CD4-positive, alpha-beta T cell treated with Interleukin-1 beta for 1 hour (primary cell): ENCODE measurements at places on chromosomes 4 and X.

- DNase-seq = no peak
These were observed 98.3 kb upstream of the CXXC4 start for GRCh38 chr4:104593019-104593418.

- DNase-seq = no peak
These were observed 103.4 kb downstream of the QRFPR start for GRCh38 chr4:121277194-121278105.

- DNase-seq = no peak
These were observed 22.8 kb downstream of the NDST4 start for GRCh38 chr4:115090483-115091075.

DNA sequence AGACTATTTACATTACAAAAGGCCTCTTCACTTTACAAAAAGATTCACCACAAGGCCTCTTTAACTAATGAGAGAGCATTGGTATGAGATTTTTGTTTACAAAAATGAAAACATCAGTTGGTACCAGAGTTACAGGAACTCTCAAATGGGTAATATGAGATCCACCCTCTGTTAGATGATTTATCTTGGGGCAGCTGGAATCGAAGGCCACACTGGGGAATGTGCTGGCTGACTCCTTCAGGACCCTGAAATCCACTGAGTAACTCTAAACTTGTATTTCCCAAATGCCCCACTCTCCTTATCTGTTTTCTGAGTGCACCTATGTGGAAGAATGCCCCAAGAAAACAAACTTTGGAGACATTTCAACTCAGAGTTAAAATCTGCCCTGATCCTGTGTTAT, 232.9 kb upstream of the F9 start:
- DNase-seq = no peak

- no peak for DNase-seq
These were observed 29.6 kb downstream of the PDK3 start for GRCh38 chrX:24494647-24495075.

DNA sequence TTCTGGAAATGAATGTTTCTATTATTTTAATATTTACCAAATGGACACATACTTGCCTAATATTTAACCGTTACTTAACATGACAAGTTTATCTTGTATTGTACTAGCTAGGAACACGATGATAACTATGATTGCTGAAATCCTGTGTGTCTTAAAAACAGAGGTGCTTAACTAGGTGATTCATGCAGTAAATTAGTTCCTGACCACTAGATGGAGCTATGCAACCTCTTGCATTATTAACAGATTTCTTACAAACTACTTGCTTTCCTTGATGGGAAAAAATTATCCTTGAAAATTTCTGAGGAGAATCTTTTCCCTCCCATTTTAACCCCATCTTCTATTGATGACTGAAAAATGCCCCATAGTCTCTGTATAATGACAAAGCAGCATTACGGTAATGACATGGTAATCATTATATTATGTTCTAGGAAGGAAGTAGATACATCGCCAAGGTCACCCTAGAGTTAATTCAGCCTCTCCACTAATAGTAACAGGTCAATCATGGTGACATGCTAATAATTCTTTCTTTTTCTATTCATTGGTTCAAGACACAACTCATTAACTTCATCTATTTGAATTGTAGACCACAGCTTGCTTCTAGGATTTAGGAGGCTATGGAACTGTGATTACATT, 844.2 kb downstream of the RAPGEF2 start:
- no peak for DNase-seq

- DNase-seq = no peak
These were observed 207.8 kb downstream of the FAT4 start for GRCh38 chr4:125522588-125522987.

DNA sequence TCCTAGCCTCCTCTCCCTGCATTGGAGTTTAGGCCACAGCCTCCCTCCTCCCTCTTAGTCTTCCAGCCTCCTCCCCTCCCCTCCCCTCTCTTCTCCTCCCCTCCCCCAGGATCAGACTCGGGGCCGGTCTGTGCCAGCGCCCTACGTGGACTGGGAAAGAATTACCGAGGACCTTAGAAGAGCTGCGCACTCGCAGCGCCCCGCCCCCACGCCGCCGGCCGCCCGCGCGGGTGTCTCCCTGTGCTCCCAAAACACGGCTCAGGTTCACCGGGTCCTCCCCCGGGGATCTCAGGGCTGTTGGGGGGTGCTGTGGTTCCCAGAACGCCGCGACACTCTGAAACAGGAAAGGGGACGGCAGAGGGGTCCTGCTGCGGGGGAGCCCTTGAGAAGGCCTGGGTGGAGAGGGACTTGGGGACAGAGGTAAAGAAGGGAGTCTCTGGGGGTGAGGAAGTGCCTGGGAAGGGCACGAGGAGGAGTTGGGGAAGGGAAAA, 122.3 kb upstream of the TBL1X start:
- DNase-seq = peak; percentile 80

GRCh38 chr4:52234561-52235440, 183.7 kb downstream of the SPATA18 start:
- DNase-seq = no peak

GRCh38 chr4:138645289-138645688, 370.3 kb upstream of the NOCT start:
- no peak for DNase-seq

DNA sequence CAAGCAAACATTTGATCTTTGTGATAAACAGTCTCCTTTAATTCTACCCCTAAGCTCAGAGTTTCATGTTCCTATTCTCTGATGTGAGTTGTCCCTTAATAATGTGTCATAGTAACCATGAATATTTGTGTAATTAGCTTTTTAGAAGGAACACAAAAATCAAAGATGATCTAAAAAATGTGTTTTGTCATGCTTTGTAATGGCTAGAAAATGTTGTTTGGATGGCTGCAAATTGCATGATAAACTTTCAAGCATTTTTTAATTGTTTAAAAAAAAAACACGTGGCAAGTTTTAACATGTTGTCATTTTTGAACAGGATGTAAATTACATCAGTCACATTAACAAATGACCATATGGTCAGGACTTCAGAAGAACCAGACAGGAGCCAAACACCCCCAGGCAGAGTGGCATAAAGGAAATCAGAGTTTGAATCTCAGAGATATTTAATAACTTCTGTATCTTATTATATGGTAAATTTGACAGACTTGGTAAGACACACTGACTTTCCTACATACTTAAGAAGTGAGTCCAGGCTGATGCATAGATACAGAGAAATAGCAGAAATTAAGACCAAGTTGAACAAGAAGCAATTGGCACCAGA, 223.9 kb upstream of the VEGFC start:
- no peak for DNase-seq

DNA sequence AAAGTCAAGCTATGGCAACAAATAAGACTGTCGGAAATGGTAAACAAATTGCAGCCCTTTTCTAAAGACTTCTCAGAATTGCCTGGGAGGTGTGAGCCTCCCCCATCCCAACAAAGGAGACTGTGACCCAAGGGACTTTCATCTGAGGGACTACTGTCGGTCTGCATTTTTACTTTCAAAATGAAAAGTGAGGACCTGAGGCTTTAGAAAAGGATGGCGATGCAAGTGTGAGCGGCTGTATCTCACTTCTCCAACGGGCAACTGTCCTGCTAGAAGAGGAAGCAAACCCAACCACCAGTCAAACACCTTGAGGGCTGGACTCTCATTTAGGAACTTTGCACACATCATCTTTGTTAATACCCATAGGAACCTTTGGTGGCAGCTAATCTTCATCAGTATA, 62.6 kb upstream of the CLNK start:
- no peak for DNase-seq

DNA sequence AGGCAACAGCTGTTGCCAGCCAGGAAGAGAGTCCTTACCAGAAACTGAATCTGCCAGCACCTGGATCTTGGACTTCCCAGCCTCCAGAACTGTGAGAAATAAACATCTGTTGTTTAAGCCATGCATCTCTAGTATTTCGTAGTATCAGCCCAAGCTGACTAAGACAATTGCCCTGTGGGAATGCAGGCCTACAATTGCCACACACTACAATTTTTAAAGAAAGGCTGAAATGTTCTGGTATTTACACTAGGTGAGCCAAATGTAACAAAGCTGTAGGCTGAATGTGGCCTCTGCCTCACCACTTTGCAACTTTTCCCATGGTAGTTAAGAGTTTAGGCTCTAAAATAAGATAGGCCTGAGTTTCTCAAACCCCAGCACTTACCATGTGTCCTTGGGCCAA, 59.1 kb downstream of the SPATA18 start:
- DNase-seq = no peak

GRCh38 chrX:132689612-132690563, 201.1 kb upstream of the MBNL3 start:
- DNase-seq = no peak

GRCh38 chr4:103402198-103402597, 204.1 kb upstream of the CENPE start:
- no peak for DNase-seq

DNA sequence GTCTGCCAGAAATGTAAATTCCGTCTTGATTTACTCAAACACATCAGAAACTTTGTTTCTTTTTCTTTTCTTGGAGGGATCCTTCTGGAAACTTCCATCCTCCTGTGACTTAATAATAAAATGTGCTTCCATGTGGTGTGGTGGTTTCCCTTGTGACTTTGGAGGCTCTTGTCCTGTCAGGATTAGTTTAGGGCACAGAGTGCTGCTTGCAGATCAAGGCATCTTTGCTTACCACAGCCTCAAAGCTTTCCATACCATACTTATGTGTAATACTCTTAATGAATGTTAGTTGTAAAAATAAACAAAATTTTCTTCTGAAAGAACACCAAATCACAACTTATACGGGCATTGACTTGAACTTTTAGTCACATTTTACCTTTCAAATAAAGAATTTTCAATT, 27.4 kb downstream of the GBA3 start:
- no peak for DNase-seq

- DNase-seq = no peak
These were observed 43.4 kb downstream of the SHROOM2 start for GRCh38 chrX:9829308-9830267.

DNA sequence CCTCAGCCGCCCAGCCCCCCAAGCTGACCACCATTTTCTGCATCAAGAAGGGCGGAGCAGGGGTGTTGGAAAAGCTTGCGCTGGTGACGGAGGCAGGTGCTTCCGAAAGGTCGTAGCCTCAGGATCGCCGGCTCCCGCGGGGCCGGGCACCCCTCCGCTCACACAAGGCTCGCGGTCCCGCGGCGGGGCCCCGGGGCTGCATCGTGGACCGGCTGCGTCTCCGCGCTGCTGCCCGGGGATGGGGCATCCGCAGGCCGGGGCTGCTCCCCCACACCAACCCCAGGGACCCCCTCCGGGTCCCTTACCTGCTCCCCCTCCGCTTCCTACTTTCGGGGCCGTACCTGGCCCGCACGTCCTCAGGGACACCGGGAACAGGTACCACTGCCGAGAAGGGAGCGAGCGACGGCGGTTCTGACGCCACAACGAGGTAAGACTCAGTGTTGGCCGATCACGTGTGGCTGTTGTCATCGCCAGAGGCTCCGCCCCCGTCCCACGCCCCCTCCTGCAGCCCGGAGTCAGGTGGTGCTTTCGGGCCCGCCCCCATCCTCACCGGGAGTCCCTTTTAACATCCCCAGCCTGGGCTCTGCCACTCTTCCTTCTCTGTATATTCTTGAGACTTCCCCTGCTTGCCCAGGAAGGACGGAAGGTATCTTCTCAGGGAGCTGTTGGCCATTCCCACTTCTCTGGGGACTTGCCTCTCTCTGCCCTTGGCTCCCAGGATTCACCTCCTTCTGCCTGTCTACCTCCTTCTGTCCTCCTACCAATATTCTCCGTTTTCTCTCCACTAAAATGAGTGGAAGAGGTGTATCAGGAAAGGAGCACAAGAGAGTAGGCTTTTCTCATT, at the start of gene BEX2:
BEX2 (minus strand) TSS at position 436 of the 844 bp plus-strand sequence. CDS start 1,014 bp downstream, outside the sequence.
- DNase-seq = peak; percentile 85

- no peak for DNase-seq
These were observed 26.7 kb upstream of the CLDN34 start for GRCh38 chrX:9940421-9940820.

DNA sequence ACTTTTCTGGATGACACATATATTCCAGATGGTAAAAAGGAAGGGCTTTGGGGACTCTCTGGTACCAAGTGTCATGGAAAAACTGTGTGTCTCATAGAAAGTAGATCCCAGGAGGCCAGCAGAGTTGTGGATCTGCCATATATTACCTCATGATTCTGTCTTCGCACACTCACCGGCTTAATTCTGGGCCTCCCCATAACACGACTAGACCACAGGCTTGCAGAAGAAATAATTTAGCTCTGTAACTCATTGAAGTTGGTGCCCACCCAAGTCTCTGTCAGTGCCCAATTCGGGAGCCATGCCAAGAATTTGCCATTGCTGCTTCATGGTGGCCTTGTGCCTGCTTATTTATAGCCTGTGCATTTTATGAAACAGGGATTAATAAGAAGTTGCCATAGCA, 104.5 kb downstream of the AR start:
- DNase-seq = no peak

DNA sequence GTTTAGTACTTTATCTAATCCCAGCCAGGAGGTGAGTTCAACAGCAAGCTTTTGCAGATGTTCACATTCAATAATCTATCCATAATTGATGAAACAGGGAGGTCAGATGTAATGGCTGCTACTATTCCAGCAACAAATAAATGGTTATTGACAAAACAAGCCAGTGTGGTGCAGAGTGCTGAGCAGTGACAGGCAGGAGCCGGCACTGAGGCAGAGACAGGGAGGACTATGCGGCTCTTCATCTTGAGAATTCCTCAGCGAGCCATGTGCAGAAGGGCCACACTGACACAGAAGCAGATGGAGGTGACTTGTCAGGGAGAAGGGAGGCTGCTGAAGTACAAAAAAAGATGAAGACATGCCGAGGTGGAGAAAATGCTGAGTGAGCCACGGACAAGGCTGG, 98.3 kb downstream of the TTC29 start:
- DNase-seq = no peak

GRCh38 chr4:21749924-21750323, 198.6 kb downstream of the KCNIP4 start:
- no peak for DNase-seq

- DNase-seq = no peak
These were observed 856.6 kb downstream of the CENPC start for GRCh38 chr4:66688674-66689073.

DNA sequence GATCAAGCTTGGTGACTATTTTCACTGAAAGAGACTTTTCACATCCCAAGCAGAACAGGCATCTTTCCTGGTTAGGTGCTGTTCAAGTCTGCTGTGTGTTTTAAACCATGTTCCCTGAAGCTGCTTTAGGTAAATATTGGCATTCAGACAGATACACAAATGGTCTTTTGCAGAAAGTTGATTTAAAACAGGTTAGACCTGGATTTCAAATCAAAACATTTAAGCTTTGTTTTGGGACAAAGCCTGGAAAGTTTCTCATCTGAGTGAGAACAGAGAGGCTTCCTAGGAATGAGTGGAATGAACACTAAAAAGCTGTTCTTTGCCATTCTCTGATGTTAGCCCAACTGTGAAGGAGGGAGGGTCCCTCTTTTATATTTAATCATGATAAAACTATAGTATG, 10.1 kb downstream of the ANXA3 start:
- no peak for DNase-seq

GRCh38 chr4:1172228-1172851, at the start of gene SPON2:
TSS of gene SPON2 (minus strand) at chr4:1172583.
- DNase-seq = no peak

DNA sequence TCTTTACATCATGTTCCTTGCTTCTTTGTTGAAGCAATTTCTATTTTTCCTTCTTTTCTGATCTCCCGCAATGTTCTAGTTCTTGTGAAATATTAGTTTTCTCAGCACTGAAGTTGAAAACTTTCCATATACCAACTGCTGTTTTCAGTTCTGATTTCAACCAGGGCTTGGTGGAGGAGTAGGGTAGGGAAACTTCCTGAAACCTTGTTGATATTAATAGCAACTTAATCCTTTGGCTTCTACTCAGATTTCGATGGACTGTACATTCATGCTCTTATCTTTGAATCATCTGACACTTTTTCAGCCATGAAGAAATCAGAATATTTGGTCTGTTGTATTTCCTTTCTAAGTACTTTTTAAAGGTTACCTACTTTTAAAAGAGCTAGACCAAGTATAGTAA, 315.8 kb downstream of the RPA4 start:
- no peak for DNase-seq
